Mesenteric fat pad (tissue), 1 donor: ENCODE measurements at places on chromosomes 11 and 22. TPM values are rescaled to one million over a fixed set of nuclear protein-coding genes. Genes with fewer than 3 reads are reported as not detected.

Gene HEPHL1
- not detected for total RNA-seq

Gene PIK3IP1
- 19.8 TPM for total RNA-seq

Gene OR1S1
- total RNA-seq = not detected

Gene HEPN1
- not detected for total RNA-seq

Gene FAM181B
- total RNA-seq = 0.19 TPM

Gene GAL
- 1.4 TPM for total RNA-seq

Gene RPS19BP1
- total RNA-seq = 77.9 TPM

Gene PATE2
- total RNA-seq = not detected

Gene VSIG10L2
- not detected for total RNA-seq

Gene OR10A2
- not detected for total RNA-seq

Gene PARVG
- 23.0 TPM for total RNA-seq

Gene GPHA2
- not detected for total RNA-seq

Gene DGCR6
- 5.3 TPM for total RNA-seq

Gene MYBPC3
- 0.48 TPM for total RNA-seq

Gene OR5P2
- not detected for total RNA-seq

Gene CENPM
- total RNA-seq = not detected

Gene DLG2
- 2.8 TPM for total RNA-seq

Gene MS4A6E
- 3.6 TPM for total RNA-seq

Gene ROBO4
- total RNA-seq = 70.9 TPM

Gene TIMM8B
- total RNA-seq = 57.2 TPM

Gene PGR
- 2.3 TPM for total RNA-seq

Gene HBB
- 346 TPM for total RNA-seq

Gene TMEM191B
- total RNA-seq = 0.84 TPM

Gene MMP11
- 5.7 TPM for total RNA-seq

Gene RNF141
- 54.0 TPM for total RNA-seq

Gene PACSIN3
- total RNA-seq = 14.9 TPM

Gene CATSPER1
- 0.51 TPM for total RNA-seq

Gene RAC2
- 26.1 TPM for total RNA-seq

Gene ARHGAP1
- total RNA-seq = 103 TPM

Gene TRIM3
- 20.5 TPM for total RNA-seq

Gene TTC38
- total RNA-seq = 39.4 TPM

Gene RAG2
- total RNA-seq = not detected
